Fibroblast of skin of back (primary cell): ENCODE measurements at places on chromosomes 5 and 9.

GRCh38 chr9:86829496-86830046 lies 117.7 kb downstream of the GAS1 start:
- no peak for DNase-seq

GRCh38 chr5:62790348-62790747 lies 211.7 kb downstream of the LRRC70 start:
- DNase-seq, result no peak

DNA sequence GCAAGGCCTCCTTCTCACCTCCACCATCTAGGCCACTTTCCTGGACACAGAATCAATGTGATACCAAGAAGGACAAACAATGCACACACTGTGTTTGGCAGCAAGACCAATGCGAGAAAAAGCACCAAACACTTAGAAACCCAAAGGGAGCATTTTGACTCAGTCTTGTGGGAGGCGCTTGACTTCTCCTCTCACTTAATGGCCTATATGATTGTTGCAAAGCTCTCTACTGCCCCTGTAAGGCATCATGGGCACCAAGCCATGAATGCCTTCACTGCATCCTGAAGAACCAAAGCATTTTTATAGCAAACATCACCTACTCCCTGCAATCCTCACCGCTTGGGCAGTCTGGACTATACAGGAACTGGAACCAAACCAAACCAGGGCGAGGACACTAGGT lies 57.5 kb downstream of the CDH6 start:
- DNase-seq, result no peak

DNA sequence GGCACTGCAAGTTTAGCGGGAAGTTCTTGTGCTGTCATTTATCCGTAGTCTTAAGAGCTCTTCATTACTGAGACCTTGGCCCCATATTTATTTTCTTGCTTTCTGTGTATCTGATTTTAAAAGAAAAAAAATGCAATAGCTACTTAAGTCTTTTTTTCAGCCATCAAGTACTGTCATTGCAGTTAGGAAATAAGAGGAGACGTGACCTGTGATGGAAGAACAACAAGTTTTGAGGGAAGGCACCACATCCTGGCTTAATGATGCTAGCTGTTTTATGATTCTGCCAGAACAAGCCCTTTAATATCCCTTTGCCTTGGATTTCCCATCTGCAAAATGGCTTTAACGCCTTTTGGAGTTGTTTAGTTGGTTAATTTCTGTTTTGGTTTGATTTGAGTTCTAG lies 3.8 kb downstream of the RGMB start:
- DNase-seq, result peak; percentile 38

DNA sequence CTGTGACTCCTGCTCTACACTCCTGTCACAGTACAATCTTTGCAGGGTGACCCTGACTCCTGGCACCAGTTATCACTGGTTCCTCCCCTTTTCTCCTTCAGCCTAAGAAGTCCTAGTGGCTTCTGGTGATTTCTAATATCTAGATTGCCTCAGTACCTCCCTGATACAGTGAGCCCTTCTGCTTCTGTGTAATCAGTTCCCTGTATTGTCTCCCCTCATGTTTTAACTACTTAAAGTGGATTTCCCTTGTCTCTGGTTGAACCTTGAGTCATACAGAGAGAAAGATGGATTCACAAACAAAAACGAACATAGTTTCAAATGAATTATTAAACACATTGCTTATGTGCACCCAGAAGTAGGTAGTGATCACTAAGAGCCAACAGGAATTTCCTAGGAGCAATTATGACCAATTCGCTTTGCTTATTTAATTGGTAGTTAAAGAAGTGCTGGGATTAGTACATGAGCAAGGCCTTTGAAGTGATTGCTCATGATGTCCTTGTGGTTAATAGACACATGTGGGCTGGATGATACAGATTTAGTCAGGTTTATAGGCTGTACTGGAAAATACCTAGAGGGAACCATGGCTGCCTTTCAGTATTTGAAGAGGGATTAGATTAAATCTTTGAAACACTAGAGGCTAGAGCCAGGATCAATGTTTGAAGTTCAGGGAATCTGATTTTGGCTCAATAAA lies 145.8 kb upstream of the MEF2C start:
- DNase-seq, result no peak

DNA sequence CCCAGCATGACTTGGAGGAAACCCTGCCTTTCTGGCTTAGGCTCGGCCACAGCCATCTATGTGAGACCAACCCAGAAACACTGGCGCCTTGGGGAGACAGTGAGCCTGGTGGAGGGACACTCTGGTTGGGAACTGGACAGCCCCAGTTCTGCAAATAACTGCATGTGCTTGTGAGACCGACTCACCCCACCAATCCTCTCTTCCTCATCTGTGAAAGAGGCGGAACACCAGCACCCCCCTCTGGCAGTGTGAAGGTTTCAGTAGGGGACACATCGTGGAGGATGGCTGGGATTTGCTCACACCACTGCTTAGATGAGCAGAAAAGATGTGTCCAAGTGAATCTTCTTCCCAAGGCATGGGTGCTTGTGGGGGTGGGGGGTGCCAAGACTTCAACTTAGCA lies 43.4 kb upstream of the N4BP3 start:
- no peak for DNase-seq

- no peak for DNase-seq
Observed at GRCh38 chr5:180801596-180802324, 846 bp downstream of the MGAT1 start.

DNA sequence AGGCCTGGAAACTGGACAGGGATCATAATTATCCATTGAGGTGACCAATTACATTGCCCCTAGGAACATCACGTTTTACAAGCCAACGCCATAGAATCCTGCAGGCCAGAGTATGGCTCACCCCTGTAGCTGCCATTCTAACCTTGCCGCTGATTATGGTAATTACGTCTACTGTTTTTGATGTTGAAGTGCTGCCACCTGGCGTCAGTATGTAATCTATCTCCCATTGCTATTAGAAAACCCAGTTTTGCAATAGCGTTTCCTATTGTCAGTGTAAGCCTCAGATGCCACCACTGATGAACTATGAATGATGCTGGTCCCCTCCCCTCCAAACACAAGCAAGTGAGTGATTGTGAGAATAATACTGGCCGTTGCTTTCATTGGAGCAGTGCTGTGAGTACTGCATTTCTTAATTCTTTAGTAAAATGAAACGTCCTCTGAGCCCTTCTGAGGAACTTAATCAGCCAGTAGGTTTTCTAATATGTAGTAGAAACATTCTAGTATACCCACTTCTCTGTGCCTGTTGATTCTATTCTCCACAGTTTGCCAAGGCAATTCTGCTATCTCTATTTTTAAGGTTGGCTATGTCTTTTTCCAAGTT lies 100.5 kb upstream of the NMUR2 start:
- peak; percentile 43 for DNase-seq

GRCh38 chr9:125262294-125262991 lies 817 bp downstream of the GAPVD1 start:
- no peak for DNase-seq

GRCh38 chr5:87136096-87136495 lies 131.6 kb upstream of the RASA1 start:
- no peak for DNase-seq

- DNase-seq, result no peak
Observed at GRCh38 chr9:127136880-127137639, 14.6 kb upstream of the ANGPTL2 start.
